ENCODE measurements at places on chromosomes 4 and X.
A peak's percentile ranks its signal among the peaks of the same experiment; 100 is the strongest.

GRCh38 chrX:53379747-53380146 is 42.7 kb downstream of the SMC1A start:
- DNase-seq: no peak

DNA sequence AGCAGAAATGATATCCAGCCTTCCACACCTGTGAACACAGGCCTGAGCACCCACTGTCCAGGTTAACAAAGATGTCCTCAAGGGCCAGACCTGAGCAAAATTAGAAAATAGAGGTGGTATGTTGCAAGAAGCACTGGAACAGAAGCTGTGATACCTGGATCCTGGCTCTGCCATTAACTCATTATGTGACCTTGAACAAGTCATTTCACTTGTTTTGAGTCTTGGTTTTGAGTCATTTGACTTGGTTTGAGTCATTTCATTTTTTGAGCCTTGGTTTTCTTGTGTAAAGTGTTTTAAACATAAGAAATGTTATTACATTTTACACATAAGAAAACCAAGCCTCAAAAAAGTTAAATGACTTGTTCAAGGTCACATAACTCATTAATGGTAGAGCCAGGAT is 2.9 kb upstream of the NWD2 start:
- no peak for DNase-seq

DNA sequence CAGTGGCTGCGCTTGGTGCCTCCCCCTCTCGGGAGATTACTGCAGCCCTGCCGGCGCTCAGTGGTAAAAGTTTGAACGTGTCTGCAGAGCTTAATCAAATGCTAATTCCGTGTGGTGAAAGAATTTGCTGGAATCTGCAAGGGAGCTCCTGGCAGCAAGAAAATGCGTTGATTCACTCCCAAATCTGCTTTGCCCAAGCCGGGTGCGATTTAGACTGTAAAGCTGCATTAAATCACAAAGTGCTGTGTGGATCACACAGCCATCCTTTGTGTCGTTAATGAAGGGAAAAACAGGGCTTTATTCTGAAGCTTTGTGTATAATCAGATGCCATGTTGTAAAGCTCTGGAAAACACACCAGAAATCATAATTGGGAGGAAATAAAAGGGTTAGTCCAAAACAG is 444.1 kb downstream of the BCOR start:
- no peak for DNase-seq

DNA sequence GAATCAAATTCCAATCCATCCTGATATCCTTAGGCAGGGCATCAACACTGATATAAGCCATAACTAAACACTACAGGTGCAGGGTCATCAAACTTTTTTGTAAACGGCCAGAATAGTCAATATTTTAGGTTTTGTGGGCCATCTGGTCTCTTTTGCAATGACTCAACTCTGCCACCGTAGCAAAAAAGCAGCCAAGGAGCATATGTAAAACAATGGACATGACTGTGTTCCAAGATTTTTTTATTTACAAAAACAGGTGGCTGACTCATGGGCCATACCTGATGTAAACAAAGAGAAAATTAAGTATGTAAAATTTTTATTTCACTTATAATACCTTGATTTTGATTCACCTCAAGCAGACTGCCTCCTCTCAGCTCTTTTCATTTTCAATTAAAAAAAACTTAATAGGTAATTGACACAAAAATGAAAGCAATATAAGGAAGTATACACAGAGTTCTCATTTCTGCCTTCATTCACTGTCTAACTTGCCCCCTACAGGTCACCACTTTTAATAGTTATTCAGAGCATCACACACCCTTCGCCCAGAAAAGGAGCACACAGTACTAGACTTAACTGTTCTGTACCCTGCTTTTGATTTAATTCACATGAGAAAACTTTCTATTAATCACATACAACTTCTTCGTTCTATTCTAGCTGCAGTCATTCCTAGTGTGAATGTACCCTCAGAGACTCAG is 35.3 kb upstream of the GPM6B start:
- no peak for DNase-seq

DNA sequence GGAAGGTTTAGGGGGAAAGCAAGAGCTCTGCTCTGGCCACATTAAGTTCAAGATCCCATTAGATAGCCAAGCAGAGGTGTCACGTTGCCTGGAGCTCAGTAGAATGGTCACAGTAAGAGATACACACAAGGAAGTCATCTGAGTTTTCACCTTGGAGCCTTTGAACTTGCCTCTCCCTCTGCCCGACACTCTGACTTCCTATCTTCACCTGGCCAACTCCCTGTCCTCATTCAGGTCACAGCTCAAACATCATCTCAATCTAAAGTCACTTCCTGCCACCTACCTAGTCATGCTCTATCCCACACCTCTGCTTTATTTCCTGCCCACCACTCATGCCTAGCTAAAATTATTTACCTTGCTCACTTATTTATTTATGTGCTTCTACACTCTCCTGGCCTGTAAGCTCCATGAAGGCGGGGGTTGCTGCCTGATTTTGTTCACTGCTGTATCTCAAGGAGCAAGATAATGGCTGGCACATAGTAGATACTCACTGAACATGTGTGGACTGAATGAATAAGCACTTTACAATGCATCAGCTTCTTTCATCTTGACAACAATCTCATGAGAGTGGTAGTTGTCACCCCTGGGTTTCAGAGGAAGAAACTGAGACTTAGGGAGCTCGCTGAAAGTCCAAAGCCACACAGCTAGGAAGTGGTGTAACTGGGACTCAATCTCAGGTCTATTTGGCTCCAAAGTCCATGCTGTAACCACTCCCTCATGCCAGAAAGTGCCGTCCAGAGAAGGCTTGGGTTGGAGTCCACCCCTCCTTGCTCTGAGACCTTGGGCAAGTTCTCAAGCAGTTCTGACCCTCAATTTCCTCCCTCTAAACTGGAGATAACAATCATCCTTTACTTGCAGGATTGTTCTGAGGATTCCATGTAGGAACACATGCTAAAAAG is 40.3 kb downstream of the EFNB1 start:
- DNase-seq: no peak

DNA sequence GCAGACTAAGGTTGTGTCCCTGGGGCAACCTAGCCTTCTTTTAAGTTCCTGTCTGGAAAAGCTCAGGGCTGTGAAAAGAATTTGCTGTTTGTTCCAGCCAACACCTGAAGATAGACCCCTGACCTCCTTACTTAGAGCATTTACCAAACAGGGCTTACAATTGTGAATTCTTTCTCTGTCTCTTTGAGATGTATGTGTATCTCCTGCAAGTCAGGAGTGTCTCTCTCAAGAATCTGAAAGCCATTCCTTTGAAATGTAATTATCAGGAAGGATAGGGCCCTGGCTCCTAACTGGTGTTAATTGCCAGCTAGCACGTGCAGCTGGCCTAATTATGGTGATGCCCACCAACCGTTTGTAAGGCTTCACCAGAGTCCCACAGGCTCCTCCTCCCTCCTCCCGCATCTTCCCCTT is 18.2 kb downstream of the CCNG2 start:
- DNase-seq: no peak

DNA sequence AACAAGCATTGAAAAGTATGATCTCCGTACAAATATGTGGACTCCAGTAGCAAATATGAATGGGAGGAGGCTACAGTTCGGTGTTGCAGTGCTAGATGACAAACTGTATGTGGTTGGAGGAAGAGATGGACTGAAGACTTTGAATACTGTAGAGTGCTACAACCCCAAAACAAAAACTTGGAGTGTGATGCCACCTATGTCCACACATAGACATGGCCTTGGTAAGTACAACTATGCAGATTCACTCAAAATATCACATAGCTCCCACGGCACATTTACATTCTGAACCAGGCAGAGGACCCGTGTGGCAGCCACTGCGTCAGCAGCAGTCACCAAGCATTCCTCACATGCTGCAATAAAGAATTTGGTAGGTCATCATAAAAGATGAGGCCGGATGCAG is 41.3 kb downstream of the KLHL5 start:
- DNase-seq: no peak

DNA sequence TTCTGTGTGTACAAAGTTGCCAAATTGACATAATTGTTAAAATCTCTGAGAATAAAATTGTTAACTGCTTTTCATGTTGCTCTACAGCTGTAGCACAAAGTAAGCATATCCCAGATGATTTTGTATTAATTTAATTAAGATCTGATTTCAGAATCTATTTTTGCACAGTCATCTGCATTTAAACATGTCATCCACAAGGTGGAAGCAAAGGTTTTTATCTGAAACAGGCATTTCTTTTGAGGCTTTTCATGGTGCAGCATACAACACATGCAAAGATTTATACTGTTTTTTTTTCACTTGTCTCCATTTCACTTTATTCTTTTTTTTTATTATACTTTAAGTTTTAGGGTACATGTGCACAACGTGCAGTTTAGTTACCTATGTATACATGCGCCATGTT is 51.2 kb downstream of the GC start:
- no peak for DNase-seq

DNA sequence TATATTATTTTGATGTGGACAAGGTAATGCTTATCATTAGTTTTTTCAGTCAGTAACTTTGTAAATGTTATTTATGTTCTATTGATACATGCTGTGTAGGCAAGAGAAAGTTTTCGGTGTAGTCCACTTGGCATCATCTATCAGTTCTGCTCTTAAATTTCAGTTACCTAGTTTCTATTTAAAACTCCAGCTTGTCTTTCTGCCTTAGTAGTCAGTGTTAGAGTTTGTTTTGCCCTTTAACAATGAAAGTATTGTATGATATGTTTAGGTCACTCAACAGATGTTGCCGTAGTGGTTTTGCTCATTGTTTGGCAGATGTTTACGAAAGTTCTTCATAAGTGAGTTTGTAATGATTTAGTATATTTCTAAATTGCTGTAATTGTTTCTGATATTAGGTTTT is 34.9 kb upstream of the FHDC1 start:
- DNase-seq: no peak

- no peak for DNase-seq
Measured at GRCh38 chr4:86809809-86810208, 39.4 kb downstream of the SLC10A6 start.

GRCh38 chrX:80879916-80880315 is 70.2 kb upstream of the BRWD3 start:
- no peak for DNase-seq

- no peak for DNase-seq
Measured at GRCh38 chrX:327660-328126, 9.1 kb upstream of the GTPBP6 start.

GRCh38 chr4:151359576-151359975 is 34.2 kb upstream of the SH3D19 start:
- DNase-seq: no peak

DNA sequence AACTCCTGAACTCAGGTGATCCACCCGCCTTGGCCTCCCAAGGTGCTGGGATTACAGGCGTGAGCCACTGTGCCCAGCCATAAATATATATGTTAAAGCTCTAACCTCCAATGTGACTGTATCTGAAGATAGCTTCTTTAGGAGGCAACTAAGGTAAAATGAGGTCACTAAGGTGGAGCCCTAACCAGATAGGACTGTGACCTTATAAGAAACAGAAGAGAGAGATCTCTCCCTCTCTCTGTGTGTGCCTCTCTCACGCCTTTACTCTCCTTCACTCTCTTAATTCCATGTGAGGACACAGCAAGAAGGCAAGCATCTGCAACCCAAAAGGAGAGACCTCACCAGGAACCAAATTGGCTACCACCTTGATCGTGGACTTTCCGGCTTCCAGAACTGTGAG is 926 bp upstream of the MAGIX start:
- no peak for DNase-seq

DNA sequence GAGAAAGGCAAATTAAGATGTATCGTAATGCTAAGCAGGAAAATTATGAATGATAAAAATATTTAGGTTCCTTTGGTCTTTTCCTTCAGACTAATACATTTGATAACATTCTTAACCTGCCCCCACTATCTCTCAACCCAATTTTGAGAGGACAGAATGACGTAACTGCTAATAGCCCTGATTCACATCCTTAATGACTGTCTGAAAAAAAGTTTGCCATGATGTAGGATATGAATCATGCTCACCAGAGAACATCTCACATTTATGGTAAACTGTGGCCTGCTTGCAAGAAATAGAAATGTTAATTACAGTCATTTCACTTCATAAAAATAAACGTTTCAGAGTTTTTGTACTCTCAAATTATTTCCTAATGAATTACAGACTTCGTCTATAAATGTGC is 128.0 kb upstream of the VEGFC start:
- DNase-seq: no peak

- DNase-seq: no peak
Measured at GRCh38 chr4:145546175-145546915, 64.7 kb downstream of the SMAD1 start.

DNA sequence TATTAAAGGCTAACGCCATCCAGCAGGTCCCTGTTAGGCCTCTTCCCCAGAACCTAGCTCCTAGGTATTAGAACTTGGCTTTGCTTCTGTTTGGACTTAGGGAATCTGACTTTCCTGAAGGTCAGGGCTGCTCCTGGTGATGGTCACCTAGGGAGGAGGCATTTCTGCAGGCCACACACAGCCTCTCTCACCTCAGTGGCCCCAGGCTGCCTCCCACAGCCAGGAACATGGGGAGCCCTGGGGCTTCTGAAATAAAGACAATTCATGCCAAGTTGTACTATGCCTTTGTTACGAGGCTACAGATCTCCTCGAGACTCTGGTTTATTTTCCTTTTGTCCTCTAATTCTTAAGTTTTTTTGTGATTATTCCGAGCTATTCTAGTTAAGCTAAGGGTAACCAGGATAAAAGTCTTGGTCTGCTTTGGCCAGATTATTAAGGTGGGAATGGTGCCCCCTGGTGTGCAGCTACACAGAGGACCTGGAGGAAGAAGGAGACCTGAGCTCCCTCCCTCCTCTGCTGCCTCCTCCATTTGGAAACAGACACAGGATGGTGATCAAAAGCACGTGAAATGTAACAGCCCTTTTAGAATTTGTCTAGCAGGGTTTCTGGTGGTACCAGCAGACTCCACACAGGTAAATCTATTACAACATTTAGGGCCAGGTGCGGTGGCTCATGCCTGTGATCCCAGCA is 131.0 kb downstream of the DCLK2 start:
- no peak for DNase-seq

DNA sequence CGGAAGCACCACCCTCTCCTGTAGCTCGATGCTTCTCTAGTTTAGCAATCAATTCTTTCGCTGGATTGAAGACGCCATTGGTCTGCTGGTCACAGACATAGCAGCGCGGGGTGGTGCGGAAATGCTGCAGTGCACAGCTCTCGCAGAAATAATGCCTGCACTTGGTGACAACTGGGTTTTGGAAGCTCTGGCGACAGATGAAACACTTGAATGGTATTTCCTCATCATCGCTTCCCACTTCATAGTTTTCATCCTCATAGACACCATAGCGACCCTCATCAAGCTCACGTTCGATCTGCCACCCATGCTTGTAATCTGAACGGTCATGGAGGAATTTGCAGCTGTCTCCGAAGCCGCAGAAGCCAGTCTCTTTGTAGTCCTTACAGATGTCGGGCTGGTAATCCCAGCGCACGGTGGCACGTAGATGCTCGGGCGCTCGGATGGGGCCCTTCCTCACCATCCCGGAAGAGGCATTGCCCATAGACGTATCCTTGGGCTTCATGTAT is 854 bp downstream of the RNF113A start:
- peak; percentile 40 for DNase-seq

- DNase-seq: no peak
Measured at GRCh38 chr4:150943818-150944217, 71.3 kb downstream of the LRBA start.

- no peak for DNase-seq
Measured at GRCh38 chrX:129938081-129938480, 32.1 kb downstream of the UTP14A start.
